ENCODE measurements at places on chromosomes 16 and 17. TPM values are rescaled to one million over a fixed set of nuclear protein-coding genes. Genes with fewer than 3 reads are reported as not detected.
A peak's percentile ranks its signal among the peaks of the same experiment; 100 is the strongest.

GRCh38 chr16:679814-680624, at the start of gene STUB1:
Gene STUB1, plus strand, starts transcription at chr16:680410. Its CDS starts 116 bp downstream, at chr16:680526.
- peak; percentile 96 for DNase-seq

DNA sequence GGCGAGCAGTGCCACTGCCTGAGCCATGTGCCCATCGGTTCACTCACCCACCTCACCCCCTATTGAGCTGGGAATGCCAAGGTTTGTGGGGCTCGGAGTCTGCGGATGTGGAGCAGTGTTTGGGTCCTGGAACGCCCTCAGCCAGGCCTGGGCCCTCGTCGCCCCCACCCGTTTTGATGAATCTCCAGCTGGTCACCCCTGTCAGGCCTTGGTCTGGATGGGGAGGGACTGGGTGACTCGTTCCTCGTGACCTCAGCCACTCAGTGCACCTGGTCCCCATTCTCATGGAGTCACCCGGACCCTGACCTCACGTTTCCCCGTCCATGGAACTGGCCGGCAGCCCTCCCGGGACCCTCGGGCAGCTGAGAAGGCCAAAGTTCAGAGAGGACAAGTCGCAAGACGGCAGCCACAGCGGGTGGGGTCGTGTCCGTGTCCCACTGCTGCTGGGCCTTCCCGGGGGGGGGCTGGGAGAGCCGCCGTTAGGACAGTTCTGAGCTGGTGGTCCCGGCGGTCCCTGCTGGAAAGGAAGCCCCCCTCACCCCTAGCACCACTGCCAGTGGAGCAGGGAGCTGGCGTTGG, 23.2 kb downstream of the GSE1 start:
- DNase-seq, result no peak

- no peak for DNase-seq
Observed at GRCh38 chr16:9055115-9055514, 36.3 kb upstream of the HAPSTR1 start.

TBC1D3E gene
- total RNA-seq, result not detected

- DNase-seq, result no peak
Observed at GRCh38 chr16:8686031-8686621, 11.7 kb downstream of the ABAT start.

DNA sequence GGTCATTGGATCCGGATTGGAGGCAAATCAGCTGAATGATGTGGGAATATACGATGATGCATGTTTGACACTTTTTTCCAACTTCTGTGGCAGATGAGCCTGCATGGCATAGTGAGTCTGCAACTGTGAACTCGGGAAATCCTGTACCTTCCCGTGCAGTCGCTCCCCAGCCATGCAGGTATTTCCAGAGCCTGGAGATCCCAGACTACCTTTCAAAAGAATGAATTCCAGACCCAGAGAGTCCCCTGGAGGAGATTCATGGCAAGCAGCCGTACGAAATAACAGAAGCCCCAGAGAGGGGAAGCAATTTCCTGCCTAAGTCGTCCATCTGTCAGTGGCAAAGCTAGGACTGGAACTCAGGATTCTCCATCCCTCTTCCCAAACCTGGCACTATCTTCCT, 75.7 kb upstream of the FAM20A start:
- DNase-seq, result no peak

RND2 gene
- 0.05 TPM for total RNA-seq

MED1 gene
- 66.1 TPM for total RNA-seq

GRCh38 chr16:50473356-50473945, 74.7 kb upstream of the NKD1 start:
- peak; percentile 54 for DNase-seq

SLC35G6 gene
- not detected for total RNA-seq

DNA sequence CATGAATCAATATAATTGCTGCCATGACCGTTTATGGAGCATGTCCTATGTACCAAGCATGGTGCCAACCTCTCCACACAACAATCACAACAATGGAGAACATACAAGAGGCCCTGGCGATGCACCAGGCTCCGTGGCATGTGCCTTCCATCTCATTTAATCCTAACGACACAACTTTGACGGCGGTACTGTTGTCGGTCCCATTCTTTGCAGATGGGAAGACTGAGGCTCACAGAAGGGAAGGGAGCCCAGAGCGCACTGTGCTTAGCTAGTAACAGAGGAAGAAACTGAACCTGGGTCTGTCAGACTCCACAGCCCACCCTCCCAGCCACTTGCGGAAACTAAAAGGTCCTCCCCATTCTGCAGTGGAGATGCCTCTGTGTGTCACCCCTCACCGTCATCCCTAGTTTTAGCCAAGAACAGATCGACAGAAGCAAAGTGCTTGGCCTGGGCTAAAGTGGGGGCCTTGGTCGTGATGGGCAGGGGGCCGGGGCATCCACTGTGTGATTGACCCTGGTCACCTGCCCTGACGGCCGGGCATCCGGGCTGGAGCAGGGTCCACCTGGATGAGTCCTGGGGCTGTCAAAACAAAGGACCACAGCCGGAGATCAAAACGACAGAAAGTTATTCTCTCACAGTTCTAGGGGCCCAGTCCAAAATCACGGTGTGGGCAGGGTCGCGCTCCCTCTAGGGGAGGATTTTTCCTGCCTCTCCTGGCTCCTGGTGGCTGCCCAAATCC, 183.9 kb downstream of the C16orf95 start:
- DNase-seq, result no peak

- no peak for DNase-seq
Observed at GRCh38 chr17:55334285-55334684, 69.5 kb downstream of the HLF start.

DNA sequence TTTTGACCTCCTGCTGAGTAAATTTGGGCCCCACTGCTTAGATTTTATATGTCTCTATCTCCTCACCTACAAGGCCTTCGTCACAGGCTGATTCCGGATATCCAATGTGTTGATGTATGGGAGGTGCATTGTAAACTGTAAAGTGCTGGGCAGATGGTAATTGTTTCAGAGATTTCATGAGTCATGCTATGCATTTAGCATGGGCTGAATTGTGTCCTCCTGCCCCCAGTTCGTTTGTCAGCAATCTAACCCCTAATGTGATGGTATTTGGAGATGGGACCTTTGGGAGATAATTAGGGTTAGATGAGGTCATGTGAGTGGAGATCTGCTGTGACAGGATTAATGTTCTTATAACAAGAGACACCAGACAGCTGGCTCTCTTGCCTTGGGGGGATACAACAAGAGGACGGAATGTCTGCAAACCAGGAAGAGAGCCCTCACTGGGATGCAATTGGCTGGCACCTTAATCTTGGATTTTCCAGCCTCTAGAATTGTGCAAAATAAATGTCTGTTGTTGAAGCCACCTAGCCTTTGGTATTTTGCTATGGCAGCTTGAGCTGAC, 101.8 kb upstream of the NLRP1 start:
- no peak for DNase-seq

DNA sequence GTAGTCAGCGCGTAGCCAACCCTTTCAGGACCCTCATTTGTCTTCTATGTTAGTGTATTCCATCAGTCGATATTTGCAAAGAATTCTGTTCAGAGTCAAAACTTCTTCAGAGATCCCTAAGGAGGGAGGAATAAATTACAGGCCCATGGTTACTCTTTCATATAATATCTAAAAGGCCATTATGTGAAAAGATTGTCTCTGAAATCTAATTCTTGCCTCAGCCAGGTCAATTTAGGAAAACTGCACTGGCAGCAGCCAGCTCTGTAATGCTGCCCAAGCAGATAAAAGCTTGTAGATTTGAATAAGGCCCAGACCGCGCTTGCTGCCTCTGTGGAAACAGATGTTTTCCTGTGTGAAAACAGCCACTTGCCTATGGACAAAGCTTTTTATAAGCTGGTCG, 379.8 kb downstream of the CNTNAP4 start:
- DNase-seq, result no peak

DNA sequence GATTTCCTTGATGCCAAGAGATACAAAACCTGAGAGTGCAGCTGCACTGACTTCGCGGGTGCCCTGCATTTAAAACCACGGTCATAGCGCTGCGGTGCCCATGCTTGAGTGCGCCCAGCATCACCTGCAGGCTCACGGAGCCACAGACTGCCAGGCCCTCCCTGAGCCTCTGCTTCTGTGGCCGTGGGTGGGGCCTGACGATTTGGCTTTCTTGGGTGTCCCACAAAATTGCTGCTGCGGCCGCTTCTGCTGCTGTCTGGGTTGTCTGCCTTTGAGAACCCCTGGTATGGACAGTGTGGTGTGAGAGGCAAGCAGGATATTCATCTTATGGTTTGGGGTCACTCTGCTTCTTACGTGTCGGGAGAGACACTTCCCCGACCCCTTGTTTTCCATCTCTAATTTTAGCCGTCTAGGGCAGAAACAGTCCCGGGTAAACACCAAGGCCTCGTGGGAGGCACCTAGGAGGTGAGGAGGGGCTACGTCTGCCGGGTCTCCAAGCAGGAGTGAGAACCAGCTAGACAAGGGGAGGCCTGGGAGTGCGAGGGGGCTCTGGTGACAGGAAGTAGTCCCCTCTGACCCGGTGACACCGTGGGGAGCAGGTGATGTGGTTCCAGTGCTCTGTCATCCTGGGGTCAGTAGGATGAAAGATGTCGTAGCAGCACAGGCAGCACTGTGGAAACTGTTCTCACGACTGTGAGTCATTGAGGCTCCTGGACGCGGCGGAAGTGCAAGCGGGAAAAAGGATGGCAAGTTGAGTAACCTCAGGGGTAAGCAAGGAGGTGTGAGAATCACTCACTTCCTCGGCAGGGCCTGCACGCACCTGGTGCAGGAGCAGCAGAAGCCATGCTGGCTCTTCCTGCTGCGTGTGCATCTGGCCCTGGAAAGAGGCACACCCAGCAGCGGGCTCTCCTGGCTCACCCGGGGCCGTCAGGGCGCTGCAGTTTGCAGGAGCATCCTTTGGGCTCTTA, 176.3 kb downstream of the RPTOR start:
- DNase-seq, result peak; percentile 87

ABR gene
- 45.2 TPM for total RNA-seq

- no peak for DNase-seq
Observed at GRCh38 chr17:42456223-42457106, 2.2 kb upstream of the ATP6V0A1 start.

DNA sequence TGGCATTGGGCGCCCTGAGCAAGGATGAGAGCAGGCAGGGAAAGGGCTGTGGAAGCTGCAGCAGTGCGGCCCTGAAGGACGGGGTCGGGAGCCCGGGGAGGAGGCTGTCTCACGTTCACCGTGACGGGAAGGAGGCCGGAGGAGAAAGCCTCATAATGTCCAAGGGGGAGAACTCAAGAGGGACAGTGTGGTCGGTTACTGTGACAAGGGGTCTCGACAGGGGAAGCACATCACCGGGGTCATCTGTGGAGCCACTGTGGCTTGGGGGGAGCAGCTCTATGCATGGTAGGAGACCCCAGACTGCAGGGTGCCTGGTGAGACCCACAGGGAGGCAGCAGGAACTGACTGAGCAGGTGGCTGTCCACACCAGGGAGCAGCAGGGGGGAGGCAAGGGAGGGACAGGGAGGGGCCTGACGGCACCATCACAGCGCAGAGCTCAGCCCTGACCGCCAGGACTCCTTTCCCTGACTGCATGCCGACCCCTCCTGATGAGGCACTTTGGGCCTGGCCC, 154.6 kb upstream of the CHMP6 start:
- no peak for DNase-seq

GRCh38 chr17:78879635-78880186, 23.3 kb downstream of the CEP295NL start:
- peak; percentile 57 for DNase-seq

DNA sequence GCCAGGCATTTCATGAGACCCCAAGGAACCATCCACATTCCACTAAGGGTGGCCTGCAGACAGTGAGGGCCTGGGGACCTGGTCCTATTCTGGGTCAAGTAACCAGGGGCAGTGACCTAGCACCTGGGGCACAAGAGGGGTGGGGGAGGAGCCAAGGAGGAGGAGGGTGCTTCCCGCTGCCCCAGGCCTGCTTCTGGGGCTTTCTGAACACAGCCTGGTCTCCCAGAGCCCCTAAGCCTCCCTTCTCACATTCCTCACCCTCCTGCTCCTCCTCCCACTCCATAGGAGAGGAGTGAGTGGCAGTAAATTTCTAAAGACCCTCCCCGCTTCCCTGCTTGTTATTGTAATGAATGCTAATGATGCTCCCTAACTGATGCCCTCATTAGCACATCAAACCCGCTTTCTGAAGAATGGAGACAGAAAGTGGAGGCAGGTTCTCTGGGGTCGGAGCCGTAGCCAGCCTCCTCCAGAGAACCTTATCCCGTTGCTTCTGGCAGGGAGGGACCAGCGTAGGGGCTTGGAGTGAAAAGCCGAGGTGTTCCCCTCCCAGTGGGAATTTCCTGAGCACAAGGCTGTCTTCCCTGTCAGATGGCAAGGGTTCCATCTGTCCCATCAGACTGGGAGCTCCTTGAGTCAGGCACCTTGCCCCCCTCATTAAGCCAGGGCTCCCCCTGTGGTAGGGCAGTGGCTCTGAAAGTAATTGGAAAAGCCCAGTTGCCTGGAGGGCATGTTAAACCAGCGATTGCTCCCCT, 3.7 kb upstream of the SRCIN1 start:
- DNase-seq, result no peak

GRCh38 chr17:8164815-8165131, 2.0 kb upstream of the VAMP2 start:
- DNase-seq, result no peak

- DNase-seq, result peak; percentile 16
Observed at GRCh38 chr17:10807704-10808128, 3.8 kb upstream of the TMEM238L start.

PPP1R27 gene
- not detected for total RNA-seq

GRCh38 chr17:78226055-78226758, 5.2 kb upstream of the TMEM235 start:
- DNase-seq, result no peak

DNA sequence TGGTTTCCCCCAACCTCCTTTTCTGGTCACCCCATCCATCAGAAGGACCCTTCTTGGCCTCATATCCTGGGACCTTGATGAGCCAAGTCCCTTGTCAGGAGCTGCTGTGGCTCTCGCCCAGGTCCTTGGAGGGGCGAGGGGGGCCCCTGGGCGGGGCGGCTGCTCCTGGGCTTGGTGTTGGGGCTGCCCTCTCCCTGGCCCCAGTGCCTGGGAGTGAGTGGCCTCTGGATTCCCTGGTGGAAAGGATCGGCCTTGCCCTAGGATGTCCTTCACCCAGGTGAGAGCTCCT, 6.2 kb upstream of the NOTUM start:
- DNase-seq, result no peak

DNA sequence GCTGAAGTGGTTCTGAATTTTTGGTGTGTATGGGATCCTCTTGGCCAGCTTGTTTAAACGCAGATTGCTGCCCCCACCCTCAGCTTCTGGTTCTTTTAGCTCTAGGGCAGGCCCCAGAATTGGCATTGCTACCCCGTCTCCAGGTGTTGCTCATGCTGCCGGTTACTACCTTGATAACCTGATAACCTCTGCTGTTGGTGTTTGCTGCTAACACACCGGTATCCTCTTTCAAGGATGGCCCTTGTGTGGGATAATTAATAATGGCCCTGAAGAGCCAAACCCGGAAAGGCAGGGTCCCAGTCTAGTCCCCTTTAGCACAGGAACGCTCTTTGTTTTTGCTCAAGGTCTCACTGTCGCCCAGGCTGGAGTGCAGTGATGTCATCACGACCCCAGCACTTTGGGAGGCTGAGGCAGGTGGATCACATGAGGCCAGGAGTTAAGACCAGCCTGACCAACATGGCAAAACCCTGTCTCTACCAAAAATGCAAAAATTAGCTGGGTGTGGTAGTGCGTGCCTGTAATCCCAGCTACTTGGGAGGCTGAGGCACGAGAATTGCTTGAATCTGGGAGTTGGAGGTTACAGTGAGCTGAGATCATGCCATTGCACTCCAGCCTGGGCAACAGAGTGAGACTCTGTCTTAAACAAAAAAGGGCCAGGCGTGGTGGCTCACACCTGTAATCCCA, 1.3 kb upstream of the ST3GAL2 start:
- DNase-seq, result no peak
